ENCODE measurements at places on chromosomes 3 and 15. TPM values are rescaled to one million over a fixed set of nuclear protein-coding genes. Genes with fewer than 3 reads are reported as not detected.

Gene ITIH1
- total RNA-seq = 0.04 TPM

Gene KCTD6
- 11.5 TPM for total RNA-seq

Gene WDR93
- total RNA-seq = not detected

Gene RARRES1
- not detected for total RNA-seq

Gene SNRPN
- total RNA-seq = 66.1 TPM

Gene ZBTB47
- 4.0 TPM for total RNA-seq

Gene SHQ1
- total RNA-seq = 14.1 TPM

Gene TOPAZ1
- 0.12 TPM for total RNA-seq

Gene SAMMSON
- total RNA-seq = not detected

Gene GUCA1C
- not detected for total RNA-seq

Gene DAZL
- total RNA-seq = not detected

Gene TMEM207
- not detected for total RNA-seq

Gene SMAD6
- 6.7 TPM for total RNA-seq
